ENCODE measurements at places on chromosomes 12 and 14.

GRCh38 chr12:123010110-123010509 lies 29.6 kb downstream of the ARL6IP4 start:
- DNase-seq = no peak

GRCh38 chr12:108950991-108951739 lies 69.7 kb downstream of the SVOP start:
- DNase-seq = peak; percentile 29

- no peak for DNase-seq
Measured at GRCh38 chr14:92755495-92755894, 7.1 kb upstream of the LGMN start.

- DNase-seq = no peak
Measured at GRCh38 chr12:57985685-57986084, 44.3 kb downstream of the ATP23 start.

- DNase-seq = no peak
Measured at GRCh38 chr12:3661028-3661427, 91.9 kb downstream of the CRACR2A start.

DNA sequence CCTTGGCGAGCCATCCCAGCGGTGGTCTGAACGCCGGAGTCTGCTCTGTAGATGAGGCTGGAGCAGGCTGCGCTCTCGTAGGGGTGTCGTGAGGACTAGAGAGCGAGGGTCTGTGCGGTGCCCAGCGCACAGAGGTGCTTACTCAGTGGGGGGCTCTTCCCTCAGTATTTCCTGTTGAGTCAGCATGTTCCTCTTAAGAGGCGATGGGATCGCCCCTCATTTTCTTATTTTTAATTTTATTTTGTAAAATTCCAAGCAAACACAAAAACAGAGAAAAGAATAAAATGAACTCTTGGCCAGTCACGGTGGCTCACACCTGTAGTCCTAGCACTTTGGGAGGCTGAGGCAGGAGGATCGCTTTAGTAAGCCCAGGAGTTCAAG lies 40.8 kb upstream of the BCL7A start:
- no peak for DNase-seq
